ENCODE measurements at places on chromosomes 2 and 18. TPM values are rescaled to one million over a fixed set of nuclear protein-coding genes. Genes with fewer than 3 reads are reported as not detected.

Gene IL36B
- total RNA-seq, result not detected

Gene SPATA3
- not detected for total RNA-seq

Gene UGT1A4
- total RNA-seq, result not detected

GRCh38 chr2:191184457-191184856, 33.7 kb upstream of the STAT4 start:
- H3K36me3 ChIP-seq, result no peaks in the 10 kb centered on the region
- H3K4me1 ChIP-seq, result no peaks in the 10 kb centered on the region
- no peak overlapping the region for H3K4me3 ChIP-seq

DNA sequence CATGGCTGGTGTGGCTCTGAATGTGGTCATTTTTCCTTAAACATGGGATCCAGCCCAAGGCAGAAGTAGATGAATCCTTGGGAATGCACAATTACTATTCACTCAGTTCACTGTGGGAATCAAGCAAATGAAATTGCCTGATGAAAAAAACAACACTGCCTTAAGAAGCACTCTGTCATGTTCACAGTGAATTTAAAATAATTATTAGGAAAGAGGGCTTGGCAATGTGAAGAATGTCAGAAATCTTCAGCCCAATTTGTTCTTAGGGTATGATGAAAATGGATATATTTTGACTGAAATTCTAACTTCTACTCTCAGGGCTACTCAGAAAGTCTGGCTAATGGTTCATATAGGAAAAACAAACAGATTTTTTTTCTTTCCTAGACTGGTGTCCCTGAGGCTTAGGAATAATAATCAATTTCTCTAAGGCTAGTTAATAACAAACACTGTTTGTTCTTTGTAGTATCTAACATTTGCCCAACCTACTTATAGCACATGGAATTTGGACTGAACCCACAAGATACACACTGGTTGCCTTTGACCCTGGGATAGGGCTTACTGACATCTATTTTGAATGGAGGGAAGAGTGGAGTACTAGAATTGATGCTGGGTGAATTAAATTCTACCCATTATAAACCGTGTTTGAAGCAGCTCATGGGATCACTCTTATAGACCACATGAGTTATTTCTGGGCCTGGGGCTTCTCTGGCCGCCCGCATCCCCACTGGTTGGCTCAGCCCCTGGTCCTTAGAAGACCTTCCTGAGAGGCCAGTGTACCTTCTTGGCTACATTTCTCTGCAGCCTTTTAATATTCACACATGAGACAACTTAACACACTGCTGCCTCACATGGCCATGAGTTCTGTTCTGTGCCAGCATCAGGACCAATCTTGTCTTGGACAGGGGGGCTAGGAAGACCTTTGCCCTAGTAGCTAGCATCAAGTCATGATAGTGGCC, 8.3 kb upstream of the MRPL33 start:
- DNase-seq, result no peak
- H3K36me3 ChIP-seq, result no peaks in the 10 kb centered on the region
- H3K27ac ChIP-seq, result no peak overlapping the region
- no peaks in the 10 kb centered on the region for H3K27me3 ChIP-seq

- no peak overlapping the region for H3K4me3 ChIP-seq
- no peak overlapping the region for H3K27ac ChIP-seq
- no peak for DNase-seq
- peaks cover 5% of the 10 kb centered on the region for H3K36me3 ChIP-seq
- peaks cover 6% of the 10 kb centered on the region for H3K4me1 ChIP-seq
- no peaks in the 10 kb centered on the region for H3K27me3 ChIP-seq
These were observed 12.8 kb downstream of the ATP8B1 start for GRCh38 chr18:57790316-57790715.

DNA sequence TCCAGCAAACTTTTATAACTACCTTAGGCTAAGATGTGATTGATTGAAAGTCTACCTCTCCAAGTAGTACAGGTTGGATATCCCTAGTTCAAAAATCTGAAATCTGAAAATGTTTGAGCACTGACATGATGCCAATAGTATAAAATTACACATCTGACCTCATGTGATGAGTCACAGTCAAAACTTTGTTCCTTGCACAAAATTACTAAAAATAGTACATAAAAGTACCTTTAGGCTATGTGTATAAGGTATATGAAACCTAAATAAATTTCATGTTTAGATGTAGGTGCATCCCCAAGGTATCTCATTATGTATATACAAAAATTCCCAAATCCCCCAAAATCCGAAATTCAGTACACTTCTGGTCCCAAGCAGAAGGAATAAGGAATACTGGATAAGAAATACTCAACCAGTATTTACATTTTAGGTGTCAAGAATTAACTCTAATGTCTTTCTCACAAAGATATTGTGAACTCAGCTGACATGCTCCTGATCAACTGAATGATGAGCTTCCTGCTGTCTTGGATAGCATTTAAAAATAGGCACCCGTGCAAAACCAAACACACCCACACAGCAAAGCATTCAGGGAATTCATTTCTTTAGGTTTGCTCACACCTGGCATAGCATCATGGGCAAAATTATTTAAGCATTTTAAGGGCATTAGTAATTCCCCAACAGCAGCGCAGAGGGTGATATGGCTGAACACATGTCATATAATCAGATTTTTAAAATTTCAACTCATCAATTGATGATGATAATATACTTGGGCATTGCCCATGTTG, 497.4 kb upstream of the MEIS1 start:
- no peaks in the 10 kb centered on the region for H3K4me1 ChIP-seq
- no peak for DNase-seq
- no peak overlapping the region for H3K27ac ChIP-seq
- no peaks in the 10 kb centered on the region for H3K27me3 ChIP-seq
- H3K4me3 ChIP-seq, result no peak overlapping the region

Measured in tibial nerve (tissue), 4 donors.